SJCRH30 (cell line): ENCODE measurements at places on chromosomes 12 and 14. TPM values are rescaled to one million over a fixed set of nuclear protein-coding genes. Genes with fewer than 3 reads are reported as not detected.

GRCh38 chr12:124829008-124829707 is 34.5 kb downstream of the SCARB1 start:
- no peak overlapping the region for H3K4me3 ChIP-seq
- H3K27ac ChIP-seq = no peak overlapping the region
- H3K36me3 ChIP-seq = no peaks in the 10 kb centered on the region
- no peak for DNase-seq

Gene NUAK1
- total RNA-seq = 4.0 and 4.4 TPM in 2 replicates

- no peak overlapping the region for H3K4me3 ChIP-seq
- H3K27ac ChIP-seq = no peak overlapping the region
- H3K27me3 ChIP-seq = no peaks in the 10 kb centered on the region
These were observed 8.3 kb downstream of the ANHX start for GRCh38 chr12:133227281-133227852.

Gene PAWR
- total RNA-seq = 22.5 and 24.9 TPM in 2 replicates

Gene CCDC196
- not detected in 2 replicates for total RNA-seq

GRCh38 chr12:68482660-68483059 is 128.0 kb upstream of the RAP1B start:
- no peak overlapping the region for H3K27ac ChIP-seq
- H3K4me3 ChIP-seq = no peak overlapping the region
- H3K4me1 ChIP-seq = no peaks in the 10 kb centered on the region
- DNase-seq = no peak
- no peaks in the 10 kb centered on the region for H3K27me3 ChIP-seq

DNA sequence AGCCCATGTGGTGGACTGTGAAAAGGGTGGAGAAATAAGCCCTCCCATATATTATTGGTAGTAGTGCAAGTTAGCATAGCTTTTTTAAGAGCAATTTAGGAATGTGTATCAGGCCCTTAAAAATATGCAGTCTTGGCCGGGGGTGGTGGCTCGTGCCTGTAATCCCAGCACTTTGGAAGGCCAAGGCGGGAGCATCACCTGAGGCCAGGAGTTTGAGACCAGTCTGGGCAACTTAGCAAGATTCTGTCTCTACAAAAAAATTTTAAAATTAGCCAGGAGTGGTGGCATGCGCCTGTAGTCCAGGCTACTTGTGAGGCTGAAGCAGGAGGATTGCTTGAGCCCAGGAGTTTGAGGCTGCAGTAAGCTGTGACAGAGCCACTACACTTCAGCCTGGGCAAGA is 64.2 kb upstream of the BCAT1 start:
- DNase-seq = no peak
- H3K36me3 ChIP-seq = no peaks in the 10 kb centered on the region
- H3K27ac ChIP-seq = no peak overlapping the region
- no peak overlapping the region for H3K4me3 ChIP-seq
- no peaks in the 10 kb centered on the region for H3K27me3 ChIP-seq

Gene METAP2
- 109 and 122 TPM in 2 replicates for total RNA-seq

- peaks cover 8% of the 10 kb centered on the region for H3K36me3 ChIP-seq
- H3K27me3 ChIP-seq = no peaks in the 10 kb centered on the region
- H3K27ac ChIP-seq = no peak overlapping the region
- DNase-seq = no peak
These were observed 31.4 kb downstream of the EVL start for GRCh38 chr14:100096656-100097055.

- H3K27me3 ChIP-seq = no peaks in the 10 kb centered on the region
- H3K27ac ChIP-seq = no peak overlapping the region
- H3K4me3 ChIP-seq = no peak overlapping the region
- 0 out of 2 replicates have a peak, but pooled peaks cover 2% of the 10 kb centered on the region for H3K4me1 ChIP-seq
These were observed 14.5 kb downstream of the FBXL14 start for GRCh38 chr12:1579651-1580435.
